H4 (cell line): ENCODE measurements at places on chromosomes 6 and 20. TPM values are rescaled to one million over a fixed set of nuclear protein-coding genes. Genes with fewer than 3 reads are reported as not detected.

- DNase-seq: peak; percentile 22
These were observed 21.5 kb upstream of the AAR2 start for GRCh38 chr20:36214684-36215256.

DNA sequence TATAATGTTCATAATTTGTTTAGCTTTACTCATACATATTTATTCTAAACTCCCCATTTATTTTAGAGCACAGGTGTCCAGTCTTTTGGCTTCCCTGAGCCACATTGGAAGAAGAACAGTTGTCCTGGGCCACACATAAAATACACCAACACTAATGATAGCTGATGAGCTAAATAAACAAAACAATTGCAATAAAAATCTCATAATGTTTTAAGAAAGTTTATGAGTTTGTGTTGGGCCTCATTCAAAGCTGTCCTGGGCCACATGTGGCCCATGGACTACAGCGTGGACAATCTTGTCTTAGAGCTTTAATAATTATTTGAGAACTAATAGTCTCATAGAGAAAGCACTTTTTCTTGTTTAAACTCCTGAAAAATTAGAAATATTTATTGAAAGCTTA lies 131.3 kb downstream of the MYO6 start:
- DNase-seq: no peak

DNA sequence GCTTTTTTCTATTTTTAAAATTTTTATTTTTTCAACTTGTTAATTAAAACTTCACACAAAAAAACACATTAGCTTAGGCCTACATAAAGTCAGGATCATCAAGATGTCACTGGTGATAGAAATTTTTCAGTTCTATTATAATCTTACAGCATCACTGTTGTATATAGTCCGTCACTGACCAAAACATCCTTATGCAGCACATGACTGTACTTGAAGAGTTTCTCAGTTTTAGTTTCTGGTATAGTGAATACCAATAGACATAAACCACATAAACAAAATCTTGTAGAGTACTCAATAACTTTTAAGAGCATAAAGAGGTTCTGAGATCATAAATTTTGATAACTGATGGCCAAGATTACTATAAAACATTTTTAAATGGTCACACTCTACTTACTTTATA lies 71.8 kb downstream of the ASCC3 start:
- no peak for DNase-seq

BPI gene
- total RNA-seq: 0.10 TPM in 1 of 2 replicates, not detected in the other

GRCh38 chr6:36844232-36845170 lies 5.3 kb upstream of the CPNE5 start:
- DNase-seq: no peak

- no peak for DNase-seq
These were observed 213.6 kb upstream of the PREP start for GRCh38 chr6:105616521-105616920.

IFNGR1 gene
- 21.9 and 39.1 TPM in 2 replicates for total RNA-seq

RSPH4A gene
- total RNA-seq: 0.06 and 0.27 TPM in 2 replicates

- DNase-seq: no peak
These were observed 93.8 kb upstream of the SIRPA start for GRCh38 chr20:1801225-1801928.

DNA sequence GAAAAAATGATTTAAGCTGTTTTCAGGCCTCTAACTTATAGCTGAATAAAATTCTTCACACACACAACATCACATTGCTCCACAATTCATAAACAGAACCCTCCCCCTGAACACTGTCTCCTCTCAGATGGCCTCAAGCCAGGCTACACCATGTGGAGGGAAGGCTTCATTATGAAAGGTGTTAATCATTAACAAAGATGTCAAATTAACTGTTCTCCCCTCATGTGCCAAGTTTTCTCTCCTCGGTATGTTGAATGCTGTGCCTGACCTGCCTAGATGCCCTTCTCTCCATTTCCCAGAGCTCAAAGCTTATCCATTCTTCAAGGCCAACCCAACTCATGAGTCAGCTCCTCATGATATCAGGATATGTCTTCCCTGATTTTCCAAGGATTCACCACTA lies 210.4 kb downstream of the GMDS start:
- no peak for DNase-seq

DNA sequence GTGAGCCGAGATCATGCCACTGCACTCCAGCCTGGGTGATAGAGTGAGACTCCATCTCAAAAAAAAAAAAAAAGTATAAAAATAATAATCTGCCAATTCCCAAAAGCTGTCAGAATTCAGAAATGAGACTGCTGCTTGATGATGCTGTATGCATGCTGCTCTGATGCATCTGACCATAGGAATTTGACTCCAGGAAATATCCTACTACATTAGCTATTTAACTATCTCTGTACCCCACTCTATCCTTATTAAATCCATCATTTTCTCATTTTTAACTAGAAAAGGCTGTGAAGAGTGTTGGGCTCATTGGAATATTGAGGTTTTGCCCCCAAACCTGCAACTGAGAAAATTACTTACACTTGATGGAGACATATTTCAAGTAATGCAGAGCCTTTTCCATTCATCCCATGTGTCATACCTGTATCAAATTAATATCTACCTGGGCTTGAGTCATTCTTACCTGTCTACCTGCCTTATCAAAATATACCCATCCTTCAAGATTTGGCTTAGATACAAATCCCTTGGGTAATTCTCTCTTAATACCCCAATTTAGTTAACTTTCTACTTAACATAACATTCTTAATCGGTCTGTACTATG lies 135.2 kb upstream of the PREP start:
- DNase-seq: no peak

DNA sequence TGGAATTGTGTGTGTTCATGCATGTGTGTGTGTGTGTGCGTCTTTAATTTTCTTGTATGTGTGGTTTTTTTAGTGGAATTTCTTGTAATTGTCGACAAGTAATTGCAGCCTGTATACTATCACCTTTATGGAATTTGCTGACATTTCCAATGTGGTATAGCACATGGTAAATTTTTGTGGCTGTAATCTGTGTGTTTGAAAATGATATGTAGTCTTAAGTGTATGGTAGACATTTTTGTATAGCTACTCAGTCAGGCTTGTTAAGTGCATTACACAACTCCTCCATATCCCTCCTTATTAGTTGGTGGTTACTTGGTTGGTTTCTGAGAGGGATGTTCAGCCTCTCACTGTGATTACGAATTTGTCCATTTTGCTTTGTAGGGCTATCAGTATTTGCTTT lies 384.5 kb upstream of the HSF2 start:
- DNase-seq: peak; percentile 40

GRCh38 chr20:51738877-51739447 lies 29.2 kb downstream of the ATP9A start:
- no peak for DNase-seq

DNA sequence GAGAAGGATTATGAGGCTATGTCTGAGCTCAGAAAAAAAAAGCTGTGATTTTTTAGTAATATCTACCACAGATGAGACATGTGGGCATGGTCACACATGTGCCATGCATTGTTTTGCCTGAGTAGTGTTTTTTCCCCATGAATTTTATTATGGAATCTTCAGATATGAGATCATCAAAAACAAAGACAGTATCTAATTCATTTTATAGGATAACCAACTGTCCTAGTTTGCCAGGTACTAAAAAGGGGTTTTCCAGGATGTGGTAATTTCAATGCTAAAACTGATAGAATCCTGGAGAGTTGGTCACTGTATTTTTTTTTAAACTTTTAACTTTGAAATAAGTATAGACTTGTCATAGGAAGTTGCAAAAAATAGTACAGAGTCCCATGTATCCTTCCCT lies 127.4 kb upstream of the MAP3K7 start:
- DNase-seq: no peak

DNA sequence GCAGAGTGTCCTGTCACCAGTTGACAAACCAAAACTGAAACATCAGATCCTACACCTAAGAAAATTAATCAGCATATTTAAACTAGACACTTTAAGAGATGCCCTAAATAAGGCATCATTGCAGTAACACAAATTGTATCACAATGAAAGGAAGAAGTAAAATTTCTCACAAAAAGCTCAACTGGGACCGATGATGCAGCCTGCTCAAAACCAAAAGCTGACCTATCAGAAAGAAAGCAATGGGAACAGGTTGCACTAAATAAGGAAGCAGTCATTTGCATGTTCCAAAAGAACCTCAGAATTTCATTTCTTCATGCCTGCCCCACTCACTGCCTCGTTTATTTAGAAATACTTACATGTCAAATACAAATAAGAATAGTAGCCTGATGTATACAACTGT lies 12.1 kb downstream of the HIVEP2 start:
- no peak for DNase-seq

CLIC1 gene
- 710 and 730 TPM in 2 replicates for total RNA-seq

COX4I2 gene
- not detected in 2 replicates for total RNA-seq

- no peak for DNase-seq
These were observed 30.7 kb downstream of the TRAM2 start for GRCh38 chr6:52546192-52546591.

SLC22A1 gene
- not detected in 2 replicates for total RNA-seq

GRCh38 chr20:54407459-54407858 lies 67.9 kb upstream of the DOK5 start:
- no peak for DNase-seq

GRCh38 chr6:135801755-135802465 lies 49.6 kb upstream of the PDE7B start:
- DNase-seq: no peak

PPT2 gene
- 19.3 and 25.7 TPM in 2 replicates for total RNA-seq

GRCh38 chr20:62802026-62802712 lies 2.5 kb upstream of the OGFR start:
- DNase-seq: no peak

SPATA25 gene
- 0.12 and 1.0 TPM in 2 replicates for total RNA-seq

DNA sequence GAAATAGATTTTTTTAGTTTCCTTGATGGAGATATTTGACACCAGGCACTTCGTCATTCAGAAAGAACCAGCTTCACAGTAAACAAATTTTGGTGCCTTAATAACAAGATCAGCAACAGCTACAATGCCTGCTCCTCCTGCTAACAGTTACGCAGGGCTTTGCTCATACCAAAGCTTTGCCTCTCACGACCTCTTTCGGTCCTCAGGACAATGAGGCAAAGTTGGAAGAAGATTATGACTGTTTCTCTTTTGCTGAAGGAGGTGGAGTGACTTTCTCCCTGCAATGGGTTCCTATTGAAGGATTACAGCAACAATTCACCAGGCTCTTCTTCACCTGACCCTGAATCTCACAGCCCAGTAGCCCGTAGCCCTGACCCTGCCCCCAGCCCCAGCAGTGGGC lies 440.1 kb downstream of the PREX1 start:
- no peak for DNase-seq

GRCh38 chr20:38150335-38151170 lies 14.5 kb downstream of the TGM2 start:
- no peak for DNase-seq

EPPIN gene
- total RNA-seq: not detected in 2 replicates

GRCh38 chr20:44543358-44543757 lies 21.5 kb upstream of the SERINC3 start:
- DNase-seq: no peak

DNA sequence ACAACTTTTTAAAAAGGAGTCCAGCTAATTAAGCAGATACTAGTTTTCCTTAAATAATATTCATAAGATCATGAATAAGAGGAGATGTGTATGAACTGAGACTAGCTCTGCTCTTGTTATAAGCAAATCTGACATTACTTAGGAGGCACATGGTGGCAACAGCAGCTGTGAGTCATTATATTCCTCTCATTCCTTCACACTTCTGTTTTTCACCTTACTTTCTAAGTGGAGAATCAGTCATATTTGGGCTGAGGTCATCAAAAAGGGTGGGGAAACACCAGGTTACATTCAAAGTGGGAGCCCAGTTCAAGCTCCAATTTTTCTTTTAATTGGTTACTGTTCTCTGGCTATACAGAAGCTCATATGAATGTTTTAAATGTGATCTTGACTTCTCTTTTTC lies 6.0 kb upstream of the RIPPLY2 start:
- DNase-seq: no peak

GRCh38 chr20:43448748-43449535 lies 8.8 kb upstream of the SRSF6 start:
- DNase-seq: peak; percentile 35

DNA sequence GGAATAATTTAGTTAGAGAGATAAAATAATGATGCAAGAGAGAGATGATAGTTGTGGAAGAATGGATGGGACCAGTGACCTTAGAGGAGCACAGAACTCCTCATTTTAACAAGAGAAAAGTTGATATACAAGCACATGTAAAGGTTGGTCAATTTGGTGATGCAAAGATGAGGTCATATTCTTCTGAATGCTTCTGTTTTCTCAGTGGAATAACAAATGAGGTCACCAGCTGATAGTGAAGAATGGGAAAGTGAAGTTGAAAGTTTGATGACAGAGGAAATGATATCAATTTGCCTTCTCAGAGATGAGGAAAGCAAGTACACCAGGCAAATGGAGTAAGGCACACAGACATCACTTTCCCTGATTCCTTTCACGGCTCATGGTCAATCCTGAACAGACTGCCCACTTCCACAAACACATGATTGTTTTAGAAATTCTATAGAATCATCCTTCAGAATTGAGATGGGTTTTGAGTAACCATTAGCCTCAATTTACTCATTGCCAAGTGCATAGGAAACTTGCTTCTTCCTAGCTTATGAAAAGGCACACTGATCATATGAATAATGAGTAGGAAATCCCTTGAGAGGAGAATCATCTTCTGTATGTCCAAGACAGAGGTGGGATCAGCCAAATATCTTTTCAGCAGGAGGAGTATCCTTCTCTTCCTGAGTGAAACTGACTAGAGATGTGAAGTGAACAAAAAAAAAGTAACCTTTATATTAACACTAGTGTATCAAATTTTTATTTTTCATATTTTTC lies 82.4 kb upstream of the TCF21 start:
- no peak for DNase-seq

DNA sequence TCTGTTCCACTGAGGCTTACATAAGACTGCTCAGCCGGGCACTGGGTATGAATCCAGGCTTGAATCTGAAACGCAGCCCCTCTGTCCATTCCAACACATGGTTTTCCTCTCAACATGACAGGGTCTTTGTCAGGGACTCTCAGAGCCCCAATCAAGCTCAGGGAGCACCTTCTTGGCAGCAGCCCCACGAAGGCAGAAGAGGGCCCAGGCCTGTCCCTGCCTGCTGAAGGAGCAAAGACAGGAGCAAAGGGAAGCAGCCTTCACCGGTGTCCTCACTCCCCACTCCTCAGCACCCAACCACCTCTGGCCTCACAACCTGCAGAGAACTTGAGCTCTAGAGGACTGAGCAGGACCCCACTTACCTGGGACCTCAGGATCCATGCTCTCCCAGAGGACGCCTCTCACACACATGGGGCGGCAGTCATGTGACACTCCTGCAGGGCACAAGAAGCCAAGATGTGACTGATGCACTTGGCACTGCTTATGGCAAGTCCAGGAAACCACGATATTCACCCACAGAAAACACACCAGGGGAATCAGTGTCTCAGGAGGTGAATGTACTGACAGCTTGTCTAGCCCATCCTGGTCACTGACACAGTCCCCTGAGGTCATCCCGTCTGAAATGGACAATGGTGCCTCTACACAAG lies 4.3 kb downstream of the SNHG17 start:
- no peak for DNase-seq

DNA sequence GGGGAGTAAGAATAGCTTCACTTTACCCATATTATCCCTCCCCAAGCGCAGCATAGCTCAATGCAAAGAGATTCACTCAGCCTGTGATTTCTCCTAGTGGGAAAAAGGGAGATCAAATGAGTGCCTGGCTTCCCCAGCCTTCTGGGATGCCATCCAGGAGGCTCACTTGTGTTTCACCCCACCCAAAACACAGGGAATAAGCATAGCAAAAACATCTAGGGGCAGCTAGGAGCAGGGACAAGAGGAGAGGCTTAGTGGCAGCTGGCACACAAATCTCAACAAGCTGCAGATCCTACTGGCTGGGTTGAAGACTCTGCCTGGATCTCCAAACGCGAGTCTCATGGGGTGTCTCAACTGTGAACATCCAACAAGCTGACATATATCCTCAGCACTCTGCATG lies 715.8 kb downstream of the RNF144B start:
- no peak for DNase-seq
